Left renal pelvis (tissue), 4 donors: ENCODE measurements at places on chromosomes 16 and 17. TPM values are rescaled to one million over a fixed set of nuclear protein-coding genes. Genes with fewer than 3 reads are reported as not detected.

C16orf92 gene
- polyA plus RNA-seq, result not detected

GAS2L2 gene
- not detected for polyA plus RNA-seq

RAB11FIP4 gene
- polyA plus RNA-seq, result 16.5 TPM

PAM16 gene
- polyA plus RNA-seq, result 22.4 TPM

PROCA1 gene
- polyA plus RNA-seq, result 4.5 TPM

RAB37 gene
- 1.7 TPM for polyA plus RNA-seq

KDM8 gene
- polyA plus RNA-seq, result 6.7 TPM

PRSS36 gene
- 0.90 TPM for polyA plus RNA-seq

MPP2 gene
- polyA plus RNA-seq, result 5.8 TPM

PYDC1 gene
- polyA plus RNA-seq, result not detected

RND2 gene
- polyA plus RNA-seq, result 3.7 TPM
